ENCODE measurements at places on chromosomes 6 and 20. TPM values are rescaled to one million over a fixed set of nuclear protein-coding genes. Genes with fewer than 3 reads are reported as not detected.

CALHM5 gene
- 12.1 TPM for total RNA-seq

HRH3 gene
- total RNA-seq, result not detected

FAM83C gene
- not detected for total RNA-seq

THEMIS gene
- not detected for total RNA-seq
